ENCODE measurements at places on chromosomes 7 and 10.

DNA sequence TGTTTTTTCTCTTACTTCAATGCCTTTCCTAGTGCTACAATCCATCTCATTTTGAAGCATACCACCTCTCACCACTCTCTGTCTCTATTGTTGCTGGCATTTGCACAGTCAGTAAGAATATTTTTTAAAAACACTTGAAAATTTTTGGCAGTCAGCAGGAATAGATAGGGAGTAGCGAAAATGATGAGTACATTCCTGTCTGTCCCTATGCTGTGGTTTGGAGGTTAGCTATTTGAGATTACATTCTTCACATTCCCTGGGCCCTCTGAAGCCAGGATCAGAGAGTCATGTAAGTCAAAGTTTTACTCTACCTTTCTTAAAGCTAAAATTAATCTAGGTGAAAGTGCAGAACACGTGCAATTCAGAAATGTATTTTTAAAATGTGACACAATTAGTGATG is 53.0 kb upstream of the MAGI2 start:
- DNase-seq = no peak

DNA sequence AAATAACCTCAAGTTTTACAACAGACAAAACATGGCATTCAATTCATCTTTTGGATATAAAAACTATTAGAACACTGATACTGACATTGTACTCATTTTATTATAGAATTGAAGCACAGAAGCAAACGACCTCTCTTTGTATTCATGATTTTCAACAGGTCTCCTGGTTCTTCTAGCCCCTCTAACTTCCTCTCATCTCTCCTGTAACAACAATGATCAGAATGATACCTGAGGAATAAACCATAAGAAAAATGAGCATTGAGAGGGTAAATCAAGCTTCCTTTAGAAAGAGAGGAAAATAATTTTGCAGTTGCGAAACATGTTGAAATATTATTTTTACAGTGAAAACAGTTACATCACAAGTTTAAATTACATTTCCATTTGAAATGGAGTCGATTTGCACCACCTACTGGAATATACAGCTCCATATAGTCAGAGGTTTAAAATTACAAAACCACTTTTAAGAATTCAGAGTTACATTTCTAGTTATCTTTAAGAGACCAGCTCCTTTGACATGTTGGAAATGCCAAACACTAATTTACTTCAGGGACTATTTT is 17.5 kb upstream of the TEX36 start:
- no peak for DNase-seq

DNA sequence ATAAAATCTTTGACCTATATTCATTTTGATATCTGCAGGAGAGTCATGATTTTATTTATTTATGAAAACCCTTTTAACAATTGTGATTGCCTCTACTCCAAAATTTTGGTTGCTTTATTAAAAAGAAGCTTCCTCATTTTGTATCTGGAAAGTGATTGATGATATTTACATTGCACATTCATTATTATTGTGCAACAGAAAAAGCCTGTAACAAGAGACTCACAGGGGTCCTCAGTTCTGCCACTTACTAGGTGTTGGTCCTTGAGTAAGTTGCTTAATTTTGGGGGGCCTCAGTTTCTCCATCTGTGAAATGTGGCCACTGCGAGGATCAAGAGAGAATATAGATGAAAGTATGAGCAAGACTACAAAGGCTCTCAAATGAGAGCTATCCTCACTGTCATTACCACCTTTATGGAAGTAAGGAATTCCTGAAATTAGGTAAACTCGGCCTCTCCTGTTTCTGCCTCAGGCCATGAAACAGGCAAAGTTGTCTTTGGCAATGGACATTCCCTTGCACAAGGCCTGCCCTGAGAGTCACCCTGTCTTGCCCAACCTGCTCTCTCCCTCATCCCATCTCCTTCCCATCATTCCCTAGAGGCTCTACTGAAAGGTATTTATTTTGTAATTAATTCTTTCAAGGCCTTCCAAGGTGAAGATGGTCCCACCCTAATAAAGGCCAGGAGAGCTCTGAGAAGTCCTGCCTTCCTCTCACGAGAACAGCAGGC is 66.1 kb upstream of the ABLIM1 start:
- no peak for DNase-seq

DNA sequence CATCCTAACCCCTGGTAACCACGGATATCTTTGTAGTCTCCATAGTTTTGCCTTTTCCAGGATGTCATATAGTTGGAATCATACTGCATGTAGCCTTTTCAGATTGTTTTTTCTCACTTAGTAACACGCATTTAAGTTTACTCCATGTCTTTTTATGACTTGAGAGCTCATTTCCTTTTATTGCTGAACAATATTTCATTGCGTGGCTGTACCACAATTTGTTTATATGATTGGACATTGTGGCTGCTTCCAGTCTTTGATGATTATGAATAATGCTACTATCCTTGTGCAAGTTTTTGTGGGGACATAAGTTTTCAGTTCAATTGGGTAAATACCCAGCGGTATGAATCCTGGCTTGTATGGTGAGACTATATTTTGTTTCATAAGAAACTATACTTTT is 60.8 kb downstream of the AOAH start:
- no peak for DNase-seq

DNA sequence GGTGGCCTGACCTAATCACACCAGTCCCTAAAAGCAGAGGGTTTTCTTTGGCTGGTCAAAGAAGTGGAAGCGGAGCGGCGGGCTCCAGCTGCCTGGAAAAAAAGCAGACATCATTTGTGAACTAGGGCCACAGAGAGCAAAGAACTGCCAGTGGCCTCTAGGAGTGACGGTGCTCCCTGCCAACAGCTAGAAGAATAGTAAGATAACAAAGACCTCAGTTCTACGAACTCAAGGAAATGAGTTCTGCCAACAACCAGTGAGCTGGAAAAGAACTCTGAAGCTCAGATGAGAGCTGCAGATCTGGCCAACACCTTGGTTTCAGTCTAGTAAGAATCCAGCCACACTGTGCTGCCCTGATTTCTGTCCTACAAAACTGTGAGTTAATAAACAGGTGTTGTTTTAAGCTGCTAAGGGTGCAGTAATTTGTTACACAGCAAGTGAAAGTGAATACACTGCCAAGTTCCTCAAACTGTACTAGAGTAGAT is 178.0 kb downstream of the SRPK2 start:
- DNase-seq = no peak

- no peak for DNase-seq
Measured at GRCh38 chr10:80357851-80358125, 1.2 kb downstream of the DYDC2 start.

DNA sequence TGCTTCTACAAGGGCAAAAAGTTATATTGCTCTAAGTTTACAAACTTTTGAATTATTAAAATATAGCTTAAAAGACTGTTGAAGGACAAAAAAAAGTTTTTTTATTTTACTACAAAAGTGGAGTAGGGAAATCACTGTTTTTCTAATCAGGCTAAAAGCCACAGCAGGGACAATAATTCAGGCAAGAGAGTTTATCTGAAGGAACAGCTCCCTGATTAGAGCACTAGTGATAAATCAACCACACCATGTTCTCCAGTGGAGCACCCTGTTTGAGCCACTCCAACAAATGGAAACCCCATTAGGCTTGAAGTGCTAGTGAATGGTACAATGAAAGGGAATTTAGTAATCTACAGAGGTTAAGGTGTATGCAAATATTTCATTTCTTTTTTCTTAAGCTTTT is 357.1 kb downstream of the SEMA3D start:
- DNase-seq = no peak

DNA sequence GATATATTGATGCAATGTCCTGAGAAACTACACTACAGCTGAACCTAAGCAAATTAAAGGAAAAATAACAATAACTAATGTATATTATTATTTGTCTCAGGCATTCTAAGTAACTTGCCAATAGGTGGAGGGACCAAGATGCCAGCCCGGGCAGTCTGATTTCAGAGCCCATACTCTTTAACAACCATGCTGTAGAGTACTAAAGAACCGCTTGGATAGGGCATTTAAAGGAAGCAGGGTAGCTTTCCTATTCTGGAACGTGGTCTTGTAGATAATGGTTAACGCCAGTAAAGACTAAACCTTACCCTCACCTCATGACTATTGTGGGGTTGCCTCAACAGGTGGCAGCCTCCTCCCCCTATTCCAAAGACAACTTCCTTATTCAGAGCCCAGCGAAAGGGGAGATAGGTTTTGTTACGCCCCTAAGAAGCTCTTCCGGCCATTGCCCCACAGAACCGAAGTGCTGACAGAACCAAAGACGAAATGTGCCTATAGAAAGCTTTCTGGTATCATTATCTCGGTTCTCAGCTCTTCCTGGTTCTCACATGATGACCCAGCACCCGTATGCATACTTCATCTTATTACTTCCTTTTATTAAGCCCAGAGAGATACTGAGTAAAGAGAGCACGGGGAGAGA is 707 bp upstream of the C1GALT1 start:
- no peak for DNase-seq

All from iPS DF 19.7 (cell line).